GM12878 (cell line): ENCODE measurements at places on chromosomes 4 and X. TPM values are rescaled to one million over a fixed set of nuclear protein-coding genes. Genes with fewer than 3 reads are reported as not detected.

DNA sequence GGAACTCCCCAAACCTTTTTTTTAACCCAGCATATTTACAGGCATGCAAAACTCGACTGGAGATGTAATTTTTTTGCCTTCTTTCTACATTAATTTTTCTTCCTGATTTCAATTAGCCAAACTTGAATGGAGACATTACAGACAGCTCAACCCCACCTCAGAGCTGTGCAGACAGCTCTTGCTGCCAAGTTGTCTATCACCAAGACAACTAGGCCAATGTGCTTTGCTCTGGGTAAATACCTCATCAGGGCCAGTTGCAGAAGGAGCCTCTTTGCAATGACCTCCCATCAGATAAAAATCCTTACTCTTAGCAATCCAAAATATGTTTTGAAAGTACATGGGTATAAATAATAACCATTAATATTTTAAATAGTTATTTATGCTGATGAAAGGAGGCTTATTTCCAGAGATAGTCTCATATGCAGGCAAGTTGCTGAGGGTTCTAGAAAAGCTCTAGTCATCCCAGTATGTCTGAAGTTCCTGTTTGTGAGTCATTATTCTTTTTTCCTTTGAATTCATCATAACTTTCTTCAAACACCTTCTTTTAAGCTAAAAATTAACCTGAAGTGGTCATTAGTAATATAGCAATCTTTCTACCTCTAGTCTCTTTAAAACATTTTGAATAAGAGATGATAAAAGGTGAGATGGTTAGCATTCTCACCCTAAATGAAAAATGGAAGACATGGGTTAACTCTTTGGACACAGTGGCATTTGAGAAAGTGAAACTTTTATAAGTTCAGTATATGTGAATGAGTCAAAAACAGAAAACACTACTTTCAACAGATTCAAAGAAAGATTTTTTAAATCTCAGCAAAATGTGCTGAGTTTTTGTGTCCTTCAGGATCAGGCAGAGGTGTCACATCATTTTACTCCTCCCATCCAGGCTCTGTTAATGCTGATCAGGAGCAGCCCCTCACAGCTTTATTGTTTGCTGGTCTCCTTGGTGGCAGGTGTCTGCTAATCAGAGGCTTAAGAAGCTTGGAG, 475.5 kb upstream of the FGF16 start:
- no peaks in the 10 kb centered on the region for H3K36me3 ChIP-seq
- DNase-seq, result no peak

DNA sequence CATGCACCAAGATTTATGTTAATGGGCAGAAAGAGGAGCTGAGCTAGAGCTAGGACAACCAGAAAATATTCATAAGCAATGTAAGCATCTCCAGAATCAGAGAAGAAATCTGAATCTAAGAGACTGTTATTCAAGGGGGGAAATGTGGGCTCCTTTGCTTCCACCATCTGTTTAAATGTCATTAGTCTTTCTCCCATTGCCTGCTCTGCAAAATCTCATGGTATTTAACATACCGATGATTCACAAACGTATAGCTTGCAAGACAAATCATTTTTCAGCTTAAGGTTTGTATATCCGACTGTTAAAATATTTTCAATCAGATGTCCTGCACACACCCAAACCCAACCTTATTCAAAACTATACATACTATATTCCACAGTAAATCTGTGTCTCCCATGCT, 133.4 kb upstream of the TACR3 start:
- no peaks in the 10 kb centered on the region for H3K36me3 ChIP-seq
- no peaks in the 10 kb centered on the region for H3K27me3 ChIP-seq
- no peak overlapping the region for H3K27ac ChIP-seq
- DNase-seq, result no peak
- no peak overlapping the region for H3K4me3 ChIP-seq

DNA sequence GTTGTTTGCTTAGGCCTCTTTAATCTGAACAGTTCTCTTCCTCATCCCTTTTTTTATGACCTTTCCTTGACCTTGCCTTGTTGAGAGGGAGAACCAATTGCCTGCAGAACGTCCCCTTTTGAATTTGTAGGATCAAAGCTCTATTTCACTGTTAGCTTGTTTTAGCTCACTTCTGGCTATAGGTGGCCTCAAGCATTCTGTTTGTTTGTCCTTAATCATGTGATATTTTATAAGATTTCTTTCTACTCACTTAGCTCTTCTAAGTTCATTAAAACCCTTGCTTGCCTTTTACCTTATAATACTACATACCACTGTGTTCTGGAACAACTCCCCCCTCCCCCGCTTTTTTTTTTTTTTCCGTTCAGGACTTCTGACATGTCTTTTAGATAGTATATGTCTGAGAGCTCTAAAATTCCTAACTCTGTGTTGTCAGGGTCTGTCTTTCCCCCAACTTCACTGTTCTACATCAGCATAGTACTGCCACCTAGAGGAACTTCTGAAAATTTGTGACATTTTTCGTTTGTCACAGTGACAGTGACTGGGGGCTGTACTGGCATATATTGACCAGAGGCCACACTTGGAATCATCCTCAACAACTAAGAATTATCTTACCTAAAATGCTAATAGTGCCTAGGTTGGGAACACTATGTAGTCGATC, 128.5 kb downstream of the LARP7 start:
- no peaks in the 10 kb centered on the region for H3K36me3 ChIP-seq
- no peaks in the 10 kb centered on the region for H3K27me3 ChIP-seq
- no peak overlapping the region for H3K4me3 ChIP-seq

XPNPEP2 gene
- 0.21 and 0.27 TPM in 2 replicates for total RNA-seq

GRCh38 chrX:154737136-154737535, 13.7 kb downstream of the GAB3 start:
- no peak for DNase-seq
- no peaks in the 10 kb centered on the region for H3K27me3 ChIP-seq
- peaks cover 8% of the 10 kb centered on the region for H3K4me1 ChIP-seq
- H3K27ac ChIP-seq, result no peak overlapping the region

GPR82 gene
- total RNA-seq, result 0.13 and 0.28 TPM in 2 replicates

GRCh38 chrX:154488336-154489075, 1.9 kb downstream of the SLC10A3 start:
- DNase-seq, result no peak
- peaks cover 2% of the 10 kb centered on the region; the same call in 1 of the 2 replicates for H3K36me3 ChIP-seq
- H3K27ac ChIP-seq, result no peak overlapping the region
- no peak overlapping the region for H3K4me3 ChIP-seq

DNA sequence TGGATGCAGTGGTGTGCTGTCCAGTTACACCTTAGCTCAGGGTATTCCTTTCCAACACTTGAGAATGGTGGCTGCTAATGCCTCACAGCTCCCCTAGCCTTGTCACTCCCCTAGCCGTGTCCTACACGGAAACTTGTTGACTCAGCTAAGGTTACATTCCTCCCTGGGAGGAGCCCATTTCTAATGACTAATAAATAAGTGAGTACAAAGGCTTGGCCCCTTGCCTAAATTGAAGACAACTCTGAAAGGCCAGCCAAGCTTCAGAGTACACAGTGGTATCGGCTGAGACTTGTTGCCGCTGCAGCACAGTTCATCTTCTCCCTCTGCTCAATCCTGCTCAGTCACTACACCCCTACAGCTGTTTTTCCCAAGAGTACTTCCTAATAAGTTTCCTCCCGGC, 21.2 kb upstream of the SLC25A31 start:
- H3K27ac ChIP-seq, result no peak overlapping the region
- peaks cover 2% of the 10 kb centered on the region for H3K27me3 ChIP-seq
- no peaks in the 10 kb centered on the region for H3K4me1 ChIP-seq
- DNase-seq, result no peak

CAMK2D gene
- 15.7 and 17.9 TPM in 2 replicates for total RNA-seq

ZNF157 gene
- 0.11 TPM in 1 of 2 replicates, not detected in the other for total RNA-seq

GRCh38 chrX:38435130-38435529, 82.7 kb downstream of the OTC start:
- no peak overlapping the region for H3K4me3 ChIP-seq
- no peaks in the 10 kb centered on the region for H3K4me1 ChIP-seq
- no peaks in the 10 kb centered on the region for H3K36me3 ChIP-seq
- H3K27ac ChIP-seq, result no peak overlapping the region
- no peak for DNase-seq

DNA sequence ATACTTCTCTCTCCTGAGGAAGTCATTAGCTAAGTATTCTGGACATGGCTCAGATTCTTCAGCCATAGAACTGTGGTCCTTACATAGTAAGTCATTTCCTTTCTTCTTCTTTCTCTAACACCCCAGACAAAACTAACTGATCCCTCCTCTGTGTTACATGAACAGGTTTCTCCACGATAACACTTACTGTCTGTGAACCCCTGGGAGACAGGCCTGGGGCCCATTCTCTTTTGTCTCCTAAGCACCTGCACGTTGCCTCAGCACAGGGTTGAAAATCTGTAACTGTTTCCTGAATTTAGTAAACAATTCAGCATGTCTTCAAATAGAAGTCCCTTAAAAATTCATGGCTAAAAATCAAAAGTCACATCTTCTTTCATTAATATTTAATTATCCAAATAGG, 24.7 kb downstream of the APBB2 start:
- peak overlapping the region; percentile 22 for H3K27ac ChIP-seq
- peaks cover 26% of the 10 kb centered on the region for H3K4me1 ChIP-seq
- no peaks in the 10 kb centered on the region for H3K27me3 ChIP-seq
- H3K36me3 ChIP-seq, result no peaks in the 10 kb centered on the region
- DNase-seq, result no peak
- 0 out of 2 replicates have a peak overlapping the region, but pooled peaks have one; percentile 17 for H3K4me3 ChIP-seq

GRCh38 chrX:37047776-37048175, 39.6 kb downstream of the FAM47C start:
- no peaks in the 10 kb centered on the region for H3K27me3 ChIP-seq
- H3K36me3 ChIP-seq, result no peaks in the 10 kb centered on the region
- no peak for DNase-seq

DNA sequence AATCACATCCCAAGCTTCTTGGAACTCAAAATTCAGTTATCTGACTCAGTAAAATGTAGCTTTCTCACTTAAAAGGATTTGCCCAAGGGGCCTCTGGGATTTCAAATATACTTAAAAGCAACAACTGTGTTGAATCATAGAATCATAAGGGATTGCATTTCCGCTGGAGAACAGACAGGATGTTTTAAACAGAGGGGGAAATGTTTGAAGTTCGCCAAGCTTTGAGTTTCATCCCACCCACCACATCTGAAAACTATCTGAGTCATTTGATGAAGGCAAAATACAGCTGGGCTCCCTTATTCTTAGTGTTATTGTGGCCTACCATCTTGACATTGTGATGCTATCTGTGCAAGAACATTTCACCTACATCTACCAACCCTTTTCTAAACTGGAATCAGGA, 73.5 kb downstream of the PPP1R2C start:
- H3K4me3 ChIP-seq, result no peak overlapping the region
- DNase-seq, result no peak
- no peak overlapping the region for H3K27ac ChIP-seq
- no peaks in the 10 kb centered on the region for H3K4me1 ChIP-seq

- DNase-seq, result peak; percentile 45
- H3K36me3 ChIP-seq, result no peaks in the 10 kb centered on the region
- H3K27ac ChIP-seq, result no peak overlapping the region
- H3K27me3 ChIP-seq, result no peaks in the 10 kb centered on the region
- no peak overlapping the region for H3K4me3 ChIP-seq
- peaks cover 24% of the 10 kb centered on the region for H3K4me1 ChIP-seq
Measured at GRCh38 chr4:146243141-146243882, 29.0 kb downstream of the REELD1 start.

- peaks cover 5% of the 10 kb centered on the region; the same call in 1 of the 2 replicates for H3K4me1 ChIP-seq
- peak; percentile 15 for DNase-seq
- H3K4me3 ChIP-seq, result no peak overlapping the region
Measured at GRCh38 chr4:88818631-88819470, 121.2 kb upstream of the NAP1L5 start.

UGT2B10 gene
- not detected in 2 replicates for total RNA-seq

- H3K4me3 ChIP-seq, result no peak overlapping the region
- H3K27ac ChIP-seq, result no peak overlapping the region
- no peaks in the 10 kb centered on the region for H3K27me3 ChIP-seq
- H3K36me3 ChIP-seq, result no peaks in the 10 kb centered on the region
Measured at GRCh38 chr4:137610960-137611359, 78.7 kb upstream of the PCDH18 start.
